ENCODE measurements at places on chromosomes 2 and 18.

DNA sequence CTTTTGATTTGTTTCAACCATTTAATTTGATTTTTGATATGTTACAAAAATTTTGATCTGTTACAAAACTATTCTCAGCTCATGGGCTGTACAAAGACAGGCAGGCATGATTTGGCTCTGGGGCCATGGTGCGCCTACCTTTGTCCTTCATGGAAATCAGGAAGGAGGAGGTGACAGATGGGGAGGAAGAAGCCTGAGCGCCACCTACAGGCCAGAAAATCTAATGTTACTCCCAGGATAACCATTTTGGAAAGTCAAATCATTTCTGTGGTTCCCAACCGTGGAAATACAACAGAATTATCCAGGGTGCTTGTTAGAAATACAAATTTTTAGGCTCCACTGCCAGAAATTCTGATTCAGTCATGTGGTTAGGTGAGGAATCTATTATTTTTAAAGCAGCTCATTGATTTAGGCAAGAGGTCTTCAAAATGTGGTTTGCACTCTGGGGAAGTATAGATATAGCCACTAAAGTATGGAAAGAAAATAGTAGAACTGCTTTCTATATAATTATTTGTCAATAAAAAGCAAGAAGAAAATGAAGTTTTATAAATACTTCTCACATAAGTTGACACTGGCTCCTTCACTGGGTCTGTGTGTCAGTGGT lies 93.9 kb downstream of the EVA1A start:
- no peak overlapping the region for H3K27ac ChIP-seq
- no peaks in the 10 kb centered on the region for H3K4me1 ChIP-seq
- H3K27me3 ChIP-seq = no peaks in the 10 kb centered on the region
- no peaks in the 10 kb centered on the region for H3K36me3 ChIP-seq

DNA sequence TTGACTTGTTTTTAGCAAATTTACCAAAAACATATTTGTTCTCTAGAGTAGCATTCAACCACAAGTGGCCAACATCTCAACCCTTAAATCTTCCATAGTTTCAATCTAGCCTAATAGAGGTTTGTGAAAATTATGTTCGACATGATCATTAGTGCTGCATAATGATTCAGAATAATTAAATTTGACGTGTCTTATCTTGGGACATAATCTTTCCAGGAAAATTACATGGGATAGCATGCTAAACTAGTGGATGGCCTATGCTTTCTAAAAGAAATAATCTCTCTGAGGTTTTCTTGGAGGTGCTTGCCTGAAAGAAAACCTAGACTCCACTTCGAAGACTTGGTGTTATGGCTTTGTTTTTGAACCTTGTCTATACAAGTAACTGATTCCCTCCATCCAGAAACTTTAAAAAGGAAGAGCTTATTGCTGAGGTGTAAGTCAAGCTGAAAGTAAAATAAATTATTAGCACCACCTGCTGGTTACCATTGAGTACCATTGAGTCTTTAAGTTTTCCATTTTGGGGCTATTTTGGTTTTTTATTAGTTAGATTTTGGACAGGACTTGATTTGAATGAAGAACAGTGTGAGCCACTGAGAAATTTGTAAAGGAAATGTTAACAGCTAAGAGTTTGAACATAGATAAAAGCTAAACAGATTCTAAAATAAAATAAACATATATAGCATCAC lies 32.7 kb downstream of the COX7A2L start:
- DNase-seq = no peak
- H3K36me3 ChIP-seq = peaks cover 89% of the 10 kb centered on the region
- H3K4me1 ChIP-seq = no peaks in the 10 kb centered on the region
- no peak overlapping the region for H3K27ac ChIP-seq

DNA sequence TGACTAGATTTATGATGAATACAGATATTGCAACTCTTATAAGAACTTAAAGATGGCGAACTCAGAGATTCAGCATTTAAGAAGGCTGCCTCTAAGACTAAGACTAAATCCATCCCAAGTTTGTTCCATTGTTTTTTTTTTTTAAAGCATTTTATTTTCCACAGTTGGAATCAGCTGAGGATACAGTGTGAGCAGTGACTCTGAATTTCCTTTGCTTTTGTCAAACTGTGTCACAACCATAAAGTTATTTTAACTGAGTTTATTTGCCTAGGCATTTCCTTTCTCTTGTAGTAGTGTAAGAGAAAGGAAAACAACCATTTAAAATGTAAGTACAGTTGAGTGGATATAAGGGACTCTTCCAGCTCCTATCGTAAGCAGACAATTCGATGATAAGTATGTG lies 63.9 kb downstream of the ZEB2 start:
- no peak for DNase-seq
- peaks cover 18% of the 10 kb centered on the region for H3K4me1 ChIP-seq
- H3K4me3 ChIP-seq = no peak overlapping the region
- no peak overlapping the region for H3K27ac ChIP-seq
- no peaks in the 10 kb centered on the region for H3K27me3 ChIP-seq

GRCh38 chr2:209469481-209469880 lies 45.6 kb downstream of the MAP2 start:
- no peak for DNase-seq
- H3K27me3 ChIP-seq = no peaks in the 10 kb centered on the region
- H3K4me3 ChIP-seq = no peak overlapping the region
- no peak overlapping the region for H3K27ac ChIP-seq
- no peaks in the 10 kb centered on the region for H3K4me1 ChIP-seq

- H3K27me3 ChIP-seq = no peaks in the 10 kb centered on the region
- H3K4me3 ChIP-seq = no peak overlapping the region
- H3K4me1 ChIP-seq = no peaks in the 10 kb centered on the region
- no peak for DNase-seq
- H3K36me3 ChIP-seq = no peaks in the 10 kb centered on the region
Observed at GRCh38 chr18:67385455-67385854, 131.1 kb downstream of the DSEL start.

GRCh38 chr2:77813599-77813998 lies 291.4 kb upstream of the LRRTM4 start:
- no peak for DNase-seq
- H3K27ac ChIP-seq = no peak overlapping the region
- no peaks in the 10 kb centered on the region for H3K4me1 ChIP-seq
- no peak overlapping the region for H3K4me3 ChIP-seq
- H3K36me3 ChIP-seq = no peaks in the 10 kb centered on the region

- no peaks in the 10 kb centered on the region for H3K36me3 ChIP-seq
- H3K4me1 ChIP-seq = no peaks in the 10 kb centered on the region
- DNase-seq = peak; percentile 24
- peaks cover 15% of the 10 kb centered on the region for H3K27me3 ChIP-seq
Observed at GRCh38 chr18:36284671-36285295, 12.7 kb upstream of the FHOD3 start.

DNA sequence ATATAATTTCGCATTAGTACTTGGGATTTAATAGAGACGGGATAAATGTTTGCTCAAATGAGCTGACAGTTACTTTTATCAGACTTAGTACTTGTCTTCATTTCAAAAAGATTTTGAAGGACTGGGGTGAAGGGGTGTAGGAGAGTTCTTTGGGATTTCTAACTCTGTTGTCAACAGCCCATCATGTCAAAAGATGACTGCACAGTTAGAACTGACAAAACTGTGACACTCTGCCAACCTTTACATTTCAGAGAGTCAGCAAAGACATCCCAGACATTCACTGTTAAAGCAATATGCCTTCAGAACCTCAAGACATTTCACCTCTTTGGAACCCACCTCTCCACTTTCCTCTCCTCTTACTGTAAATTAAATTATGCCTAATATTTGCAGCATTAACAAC lies 285.4 kb upstream of the SPHKAP start:
- H3K4me1 ChIP-seq = no peaks in the 10 kb centered on the region
- DNase-seq = no peak
- H3K36me3 ChIP-seq = no peaks in the 10 kb centered on the region
- H3K27me3 ChIP-seq = no peaks in the 10 kb centered on the region
- H3K4me3 ChIP-seq = no peak overlapping the region

DNA sequence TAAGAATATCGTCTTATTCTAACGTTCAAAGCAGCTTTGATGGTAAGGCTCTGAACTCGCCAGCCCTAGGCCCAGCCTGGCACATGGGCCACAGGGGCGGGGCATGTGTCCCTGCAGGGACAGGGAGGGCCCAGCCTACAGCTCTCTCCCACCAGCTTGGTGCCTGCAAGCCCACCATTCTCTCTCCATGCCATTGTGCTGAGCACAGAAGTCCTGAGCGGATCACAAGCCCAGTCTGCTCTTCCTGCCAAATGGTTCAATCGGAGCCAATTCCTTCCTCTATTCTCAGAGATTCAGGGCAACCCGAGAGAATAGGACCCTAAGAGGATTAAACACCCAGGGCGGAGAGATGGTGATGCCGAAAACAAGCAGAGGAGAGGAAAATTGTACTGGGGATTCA lies 50.3 kb upstream of the APCDD1 start:
- no peak overlapping the region for H3K4me3 ChIP-seq
- H3K27ac ChIP-seq = no peak overlapping the region
- no peaks in the 10 kb centered on the region for H3K4me1 ChIP-seq
- no peak for DNase-seq
- no peaks in the 10 kb centered on the region for H3K36me3 ChIP-seq

GRCh38 chr18:47407736-47408135 lies 156.3 kb upstream of the SKOR2 start:
- H3K27ac ChIP-seq = no peak overlapping the region
- no peak overlapping the region for H3K4me3 ChIP-seq

GRCh38 chr2:222960126-222960525 lies 91.9 kb upstream of the KCNE4 start:
- H3K36me3 ChIP-seq = no peaks in the 10 kb centered on the region
- no peak for DNase-seq
- peaks cover 10% of the 10 kb centered on the region for H3K27me3 ChIP-seq
- H3K27ac ChIP-seq = no peak overlapping the region
- H3K4me1 ChIP-seq = no peaks in the 10 kb centered on the region
- H3K4me3 ChIP-seq = no peak overlapping the region

DNA sequence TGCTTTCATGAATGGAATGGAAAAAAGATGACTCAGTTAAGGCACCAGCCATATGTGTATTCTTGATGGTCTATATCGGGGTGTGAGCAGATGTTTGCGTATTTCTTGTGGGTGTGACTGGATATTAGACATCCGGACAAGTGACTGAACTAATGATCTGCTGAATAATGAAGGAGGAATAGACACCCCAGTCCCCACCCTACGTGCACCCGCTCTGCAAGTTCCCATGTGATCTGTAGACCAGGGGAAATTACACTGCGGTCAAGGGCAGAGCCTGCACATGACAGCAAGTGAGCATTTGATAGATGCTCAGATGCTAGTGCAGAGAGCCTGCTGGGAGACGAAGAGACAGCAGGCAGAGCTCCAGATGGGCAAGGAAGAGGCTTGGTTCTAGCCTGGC lies 12.4 kb upstream of the PRLH start:
- H3K27me3 ChIP-seq = peaks cover 6% of the 10 kb centered on the region
- H3K36me3 ChIP-seq = no peaks in the 10 kb centered on the region
- no peak overlapping the region for H3K4me3 ChIP-seq
- no peaks in the 10 kb centered on the region for H3K4me1 ChIP-seq
- H3K27ac ChIP-seq = no peak overlapping the region

DNA sequence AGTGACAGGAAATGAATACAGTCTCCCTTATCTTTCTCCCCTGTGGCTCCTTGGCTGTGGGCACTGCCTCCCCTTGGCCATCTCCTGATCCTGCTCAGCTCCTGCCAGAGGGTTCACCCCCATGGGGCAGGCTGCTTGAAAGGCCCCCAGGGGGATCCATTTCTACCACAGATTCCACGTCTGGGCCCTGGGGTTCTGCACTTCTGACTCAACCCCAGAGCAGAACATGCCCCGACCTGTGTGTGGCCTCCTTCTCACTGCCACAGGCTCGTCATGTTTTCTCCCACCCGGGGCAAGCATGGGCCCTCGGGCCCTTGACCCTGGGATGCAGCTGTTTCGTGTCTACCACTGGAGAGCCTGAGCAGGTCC lies 122.2 kb downstream of the ACKR3 start:
- H3K27ac ChIP-seq = no peak overlapping the region
- no peak overlapping the region for H3K4me3 ChIP-seq
- no peak for DNase-seq
- H3K27me3 ChIP-seq = no peaks in the 10 kb centered on the region
- no peaks in the 10 kb centered on the region for H3K36me3 ChIP-seq

DNA sequence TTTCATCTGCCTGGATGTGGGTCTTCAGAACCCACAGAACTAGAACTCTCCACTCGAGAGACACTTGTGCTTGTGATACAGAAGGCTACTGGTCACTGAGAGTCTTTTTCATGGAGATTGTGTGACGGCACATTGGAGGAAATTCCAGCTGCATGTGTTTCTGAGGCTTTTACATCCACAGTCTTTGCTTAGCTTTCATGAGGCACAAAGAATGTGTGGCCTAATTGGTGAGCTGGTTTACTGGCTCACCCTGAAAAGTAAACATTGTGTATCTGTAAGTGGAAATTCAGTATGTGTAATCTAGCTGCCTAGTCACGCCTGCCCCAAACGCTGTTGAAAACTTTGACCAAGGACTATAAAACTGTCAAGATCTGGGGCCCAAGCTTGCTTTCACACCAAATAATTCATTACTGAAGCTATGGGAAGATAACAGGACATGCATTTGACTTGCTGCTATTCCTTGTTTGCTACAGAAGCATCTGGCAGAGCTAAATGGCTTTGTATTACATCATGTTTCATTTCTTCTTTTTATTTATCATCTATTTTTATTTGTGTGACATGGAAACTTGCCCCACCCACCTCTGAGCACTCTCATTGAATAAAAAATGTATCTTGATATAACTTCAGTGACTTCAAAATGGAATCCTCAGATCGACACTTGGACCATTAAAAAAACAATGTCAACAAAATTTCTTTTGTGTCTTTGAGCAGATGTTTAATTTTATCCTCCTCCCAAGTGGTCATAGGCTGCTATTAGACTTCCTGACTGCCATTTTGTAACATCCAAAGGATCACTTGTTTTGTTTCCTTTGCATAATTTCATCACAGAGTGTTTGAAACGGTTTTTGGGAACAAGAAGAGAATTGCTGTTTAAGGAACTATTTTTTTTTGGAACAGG lies 80.2 kb downstream of the EFEMP1 start:
- H3K4me3 ChIP-seq = no peak overlapping the region
- DNase-seq = no peak
- H3K36me3 ChIP-seq = no peaks in the 10 kb centered on the region

- H3K27me3 ChIP-seq = no peaks in the 10 kb centered on the region
- no peak overlapping the region for H3K27ac ChIP-seq
- no peak overlapping the region for H3K4me3 ChIP-seq
- no peak for DNase-seq
- no peaks in the 10 kb centered on the region for H3K36me3 ChIP-seq
Observed at GRCh38 chr18:27665264-27665799, 480.2 kb upstream of the CHST9 start.

GRCh38 chr2:120149406-120149805 lies 73.8 kb downstream of the TMEM185B start:
- no peak for DNase-seq
- no peak overlapping the region for H3K27ac ChIP-seq
- H3K4me1 ChIP-seq = no peaks in the 10 kb centered on the region

- DNase-seq = no peak
- H3K4me1 ChIP-seq = peaks cover 6% of the 10 kb centered on the region
- peaks cover 7% of the 10 kb centered on the region for H3K27me3 ChIP-seq
- H3K36me3 ChIP-seq = no peaks in the 10 kb centered on the region
- no peak overlapping the region for H3K27ac ChIP-seq
- H3K4me3 ChIP-seq = no peak overlapping the region
Observed at GRCh38 chr2:28510184-28510583, 14.3 kb downstream of the PLB1 start.

Data from CD4-positive, CD25-positive, alpha-beta regulatory T cell (primary cell).